ENCODE measurements at places on chromosomes 12 and 14. TPM values are rescaled to one million over a fixed set of nuclear protein-coding genes. Genes with fewer than 3 reads are reported as not detected.

DNA sequence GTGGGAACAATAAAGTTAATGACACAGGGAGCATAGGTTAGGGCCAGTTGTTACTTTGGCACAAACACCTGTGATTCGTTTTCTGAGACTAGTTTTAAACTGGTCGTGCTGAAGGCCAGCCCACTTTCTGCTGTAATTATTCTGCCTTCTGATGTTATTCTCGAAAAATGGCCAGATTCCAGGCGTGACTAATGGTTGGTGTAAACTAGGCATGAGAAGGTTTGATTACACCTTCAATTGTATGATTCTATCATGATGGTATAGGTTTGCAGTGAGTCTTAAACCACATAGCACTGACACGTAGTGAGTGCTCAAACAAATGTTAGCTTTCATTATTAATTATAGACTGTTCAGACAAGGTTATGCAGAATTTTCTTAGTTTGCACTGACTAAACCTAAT, 39.0 kb downstream of the CKB start:
- DNase-seq = peak; percentile 34

- DNase-seq = no peak
These were observed 3.9 kb upstream of the KRT6B start for GRCh38 chr12:52455821-52456220.

DNA sequence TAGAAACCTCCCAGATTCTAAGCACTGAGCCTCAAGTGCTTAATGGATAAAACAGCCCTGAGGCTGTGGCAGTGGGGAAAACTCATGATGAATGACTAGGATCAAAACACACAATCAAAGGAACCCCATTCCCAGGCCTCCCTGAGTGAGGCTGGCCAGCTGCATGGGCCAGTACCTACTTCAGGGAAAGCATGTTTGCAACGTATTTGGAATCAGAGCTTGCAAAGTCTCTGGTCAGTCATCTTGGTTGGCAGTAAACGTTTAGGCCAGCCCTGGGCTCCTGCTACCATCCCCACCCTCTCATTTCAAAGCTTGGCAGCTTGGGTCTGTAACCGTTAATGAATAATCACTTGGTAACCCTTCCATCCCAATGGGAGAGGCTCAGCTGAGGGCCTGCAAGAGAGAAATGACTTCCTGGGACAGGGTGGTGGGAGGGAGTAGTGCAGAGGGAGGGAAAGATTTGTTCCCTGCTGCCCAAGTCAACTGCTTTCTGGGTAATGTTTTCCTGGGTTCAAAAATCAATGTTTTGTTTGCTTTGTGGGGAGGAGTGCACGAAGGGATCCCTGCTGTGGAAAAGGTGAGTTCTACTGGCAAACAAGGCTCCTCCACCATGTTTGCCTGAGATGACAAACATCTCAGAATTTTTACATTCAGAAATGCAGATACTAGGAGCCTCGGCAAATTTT, 2.0 kb upstream of the RNASE8 start:
- no peak for DNase-seq

DNA sequence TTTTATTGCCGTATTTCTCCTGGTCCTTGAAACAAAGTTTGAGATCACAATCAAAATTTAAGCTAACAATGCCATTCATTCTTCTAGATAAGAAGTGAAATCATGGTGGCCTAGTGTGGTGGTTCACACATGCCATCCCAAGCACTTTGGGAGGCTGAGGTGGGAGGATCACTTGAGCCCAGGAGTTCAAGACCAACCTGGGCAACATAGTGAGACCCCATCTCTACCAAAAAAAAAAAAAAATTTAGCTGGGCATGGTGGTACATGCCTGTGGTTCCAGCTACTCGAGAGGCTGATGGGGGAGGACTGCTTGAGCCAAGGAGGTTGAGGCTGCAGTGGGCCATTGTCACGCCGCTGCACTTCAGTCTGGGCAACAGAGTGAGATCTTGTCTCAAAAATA, 24.2 kb downstream of the GDF11 start:
- no peak for DNase-seq

GRCh38 chr12:82378997-82379396, 20.7 kb downstream of the METTL25 start:
- no peak for DNase-seq

DNA sequence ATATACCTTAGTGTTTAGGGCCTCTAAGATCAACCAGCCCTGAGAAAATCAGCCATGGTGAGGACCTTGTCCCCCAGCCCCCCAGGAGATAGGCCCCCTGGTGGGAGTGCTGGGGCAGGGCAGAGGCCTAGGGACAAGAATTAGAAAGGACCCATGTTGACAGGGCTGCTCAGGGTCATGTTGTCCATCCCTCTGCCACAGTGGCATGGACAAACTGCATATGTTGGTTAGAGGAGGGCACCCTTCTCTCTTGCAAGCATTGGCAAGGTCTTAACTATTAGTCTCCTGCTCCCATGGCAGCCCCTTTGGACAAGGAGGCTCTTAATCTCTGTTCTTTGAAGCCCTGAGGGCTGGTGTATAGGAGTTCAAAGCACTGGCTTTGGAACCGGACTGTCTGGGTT, 755 bp upstream of the PTPN6 start:
- DNase-seq = no peak

DNA sequence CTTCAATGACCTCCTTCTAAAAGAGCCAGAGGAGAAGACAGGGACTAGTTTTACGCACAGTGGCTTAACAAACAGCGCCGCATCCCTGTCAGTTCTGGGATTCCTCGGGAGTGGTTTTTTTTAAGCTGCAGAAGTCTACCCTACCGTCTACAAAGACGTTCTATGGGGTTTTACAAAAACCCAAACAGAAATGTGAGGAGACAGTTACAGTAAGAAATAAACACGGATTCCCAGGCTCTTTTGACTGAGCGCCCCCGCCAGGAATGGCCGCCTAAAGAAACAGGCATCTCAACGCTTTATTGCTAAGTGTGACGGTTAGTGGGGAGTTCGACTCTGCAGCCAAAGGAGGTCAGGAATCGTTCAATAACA, 484 bp downstream of the ALKBH1 start:
- no peak for DNase-seq

DNA sequence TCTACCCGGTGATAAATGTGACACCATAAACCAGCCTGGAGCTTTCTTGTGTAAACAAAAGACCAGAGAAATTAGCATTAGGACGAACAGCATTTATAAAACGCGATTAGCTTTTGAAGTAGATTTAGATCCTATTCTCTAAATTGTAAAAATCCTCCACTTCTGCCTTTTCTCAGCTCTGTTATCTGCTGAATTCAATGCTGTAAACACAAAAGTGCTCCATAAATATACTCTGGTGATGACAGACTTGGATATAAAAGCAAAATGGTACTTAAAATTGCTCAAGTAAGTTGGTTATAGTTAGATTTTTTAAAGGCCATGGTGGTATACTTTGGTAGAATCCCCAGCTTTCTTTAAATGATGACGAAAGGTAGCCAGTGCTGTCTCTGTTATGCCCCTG, 114.6 kb upstream of the RMST start:
- no peak for DNase-seq

- DNase-seq = no peak
These were observed 250.5 kb downstream of the MED13L start for GRCh38 chr12:116026768-116027550.

GRCh38 chr14:59116984-59117415, 71.5 kb upstream of the DAAM1 start:
- DNase-seq = no peak

GRCh38 chr12:107525719-107526554, 159.7 kb upstream of the PWP1 start:
- no peak for DNase-seq

DNA sequence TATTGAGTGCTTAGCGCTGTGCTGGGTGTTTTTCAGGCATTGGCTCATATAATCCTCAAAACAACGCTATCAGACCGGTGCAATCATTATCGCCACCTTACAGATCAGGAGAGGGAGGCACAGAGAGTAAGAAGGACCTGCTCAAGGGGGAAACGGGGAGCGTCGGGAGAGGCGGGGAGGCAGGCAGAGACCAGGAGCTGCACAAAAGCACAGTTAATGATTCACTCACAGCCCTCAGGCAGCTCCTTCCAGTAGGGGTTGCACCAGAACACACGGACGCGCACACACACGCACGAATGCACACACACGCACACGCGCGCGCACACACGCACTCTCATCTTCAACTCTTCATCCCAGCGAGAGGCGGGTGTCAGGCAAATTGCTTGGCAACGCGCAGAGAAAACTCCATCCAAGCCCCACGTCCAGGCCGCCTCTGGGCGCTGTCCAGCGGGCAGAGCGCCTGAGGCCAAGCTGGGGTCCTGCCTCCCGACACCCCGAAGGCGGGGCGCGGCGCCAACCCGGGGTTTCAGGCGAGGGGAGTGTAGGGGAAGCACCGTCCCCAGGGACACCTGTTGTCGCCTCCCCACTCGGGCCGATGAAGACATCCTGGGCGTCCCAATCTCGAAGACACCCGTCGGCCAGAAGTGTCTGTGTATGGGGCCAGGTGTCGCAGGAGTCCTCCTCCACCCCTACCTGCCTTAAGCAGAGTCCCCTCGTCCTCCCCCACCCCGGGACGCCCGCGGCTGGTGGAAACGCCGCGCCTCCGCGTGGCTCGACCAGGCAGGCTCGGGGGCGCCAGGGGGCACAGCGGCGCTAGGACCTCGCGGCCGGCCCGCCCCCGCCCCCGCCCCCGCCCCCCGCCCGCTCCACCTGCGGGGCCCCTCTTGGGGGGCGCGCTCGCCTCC, 35.5 kb upstream of the STON2 start:
- DNase-seq = peak; percentile 91

GRCh38 chr12:84810611-84811010, 102.0 kb downstream of the SLC6A15 start:
- no peak for DNase-seq

GRCh38 chr12:76402259-76402658, 54.0 kb upstream of the BBS10 start:
- no peak for DNase-seq

DNA sequence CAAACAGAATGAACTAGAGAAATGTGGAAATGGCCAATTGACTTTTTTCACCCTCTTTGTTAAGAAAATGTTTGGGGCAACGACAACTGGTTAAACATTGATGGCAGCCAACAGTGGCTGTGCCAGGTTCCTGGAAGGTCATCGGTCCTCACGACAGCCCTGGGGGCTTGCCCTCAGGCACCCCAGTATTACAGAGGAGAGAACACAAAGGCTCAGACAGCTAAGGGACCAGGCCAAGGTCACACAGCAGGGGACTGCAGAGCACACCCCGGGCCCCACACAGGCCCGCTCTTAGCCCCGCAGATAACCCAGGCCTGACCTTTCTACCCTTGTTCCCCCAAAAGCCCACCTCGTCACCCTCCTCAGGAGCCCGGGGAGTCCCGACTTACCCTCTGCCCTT, 1.3 kb downstream of the TRPV4 start:
- no peak for DNase-seq

DNA sequence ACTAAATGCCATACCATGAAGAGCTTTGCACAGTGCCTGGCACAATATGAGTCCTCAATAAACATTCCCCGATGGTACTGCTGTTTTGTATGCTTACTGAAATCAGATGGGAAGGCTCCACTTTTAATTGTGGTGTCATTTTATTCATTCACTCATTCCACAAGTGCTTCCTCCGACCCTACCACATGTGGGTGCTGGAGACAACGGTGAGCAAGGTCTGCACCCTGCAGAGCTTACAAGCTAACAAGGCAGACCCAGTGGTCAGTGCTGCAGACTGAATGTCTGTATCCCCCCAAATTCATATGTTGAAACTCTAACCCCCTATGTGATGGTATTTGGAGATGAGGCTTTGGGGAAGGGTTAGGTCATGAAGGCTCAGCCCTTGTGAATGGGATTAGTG, 48.3 kb downstream of the RFX4 start:
- no peak for DNase-seq

GRCh38 chr12:89176676-89177075, 175.6 kb downstream of the DUSP6 start:
- no peak for DNase-seq

DNA sequence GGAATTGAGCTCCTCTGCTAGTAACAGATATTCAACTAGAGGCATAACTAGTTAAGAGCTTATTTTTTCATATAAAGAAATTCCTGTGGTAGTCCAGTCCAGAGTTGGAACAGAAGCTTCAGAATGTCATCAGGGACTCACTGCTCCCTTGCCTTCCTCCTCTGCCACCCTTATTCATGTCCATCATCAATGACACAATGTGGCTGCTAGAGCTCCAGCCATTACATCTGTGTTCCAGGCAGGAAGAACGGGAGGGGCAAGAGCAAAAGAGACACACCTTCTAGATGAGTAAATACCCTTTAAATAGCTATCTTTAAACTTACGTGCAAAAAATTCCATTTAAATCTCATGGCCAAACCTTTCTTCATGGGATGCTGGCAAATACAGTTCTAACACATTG, 47.3 kb upstream of the HMGA2 start:
- DNase-seq = no peak

DNA sequence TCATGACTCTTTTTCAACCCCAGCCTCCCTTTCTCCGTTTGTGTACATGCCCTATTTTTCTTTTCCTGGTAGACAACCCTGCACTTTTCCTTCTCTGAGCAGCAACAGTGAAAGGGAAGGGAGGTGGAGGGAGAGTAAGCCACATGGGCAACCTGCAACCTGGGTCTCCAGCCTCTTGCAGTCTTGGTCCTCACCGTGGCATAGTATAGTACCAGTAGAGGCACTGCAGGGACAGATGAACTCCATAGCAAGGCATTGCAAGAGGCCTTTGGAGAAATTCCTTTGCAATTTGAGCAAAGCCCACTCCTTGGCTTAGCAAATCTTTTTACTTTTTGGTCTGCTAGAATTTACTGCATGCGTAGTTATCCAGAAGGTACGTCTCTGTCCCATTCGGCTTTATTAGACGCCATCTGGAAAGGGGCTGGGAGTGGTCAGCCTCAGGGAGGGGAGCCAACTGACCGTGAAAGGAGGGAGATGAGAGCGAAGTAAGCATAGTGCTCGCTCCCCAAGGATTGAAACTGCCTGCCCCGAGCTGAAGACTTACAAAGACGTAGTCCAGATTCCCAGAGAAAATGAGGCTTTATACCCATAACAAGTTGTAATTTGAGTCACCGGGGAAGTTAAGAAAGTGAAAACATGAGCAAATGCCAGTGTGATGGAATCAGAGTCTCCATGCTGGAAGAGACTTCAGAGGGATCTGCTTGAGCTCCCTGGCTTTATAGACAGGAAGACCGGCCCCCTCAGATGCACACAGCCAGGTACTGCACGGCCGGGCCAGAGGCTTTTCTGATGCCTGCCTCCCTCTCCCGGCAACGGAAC, 332.0 kb downstream of the CACNA1C start:
- DNase-seq = peak; percentile 73

- no peak for DNase-seq
These were observed 30.7 kb downstream of the FRMD6 start for GRCh38 chr14:51682411-51682810.

Gene NGB
- not detected for polyA plus RNA-seq

Gene MSI1
- 0.80 TPM for polyA plus RNA-seq

Gene TAS2R8
- polyA plus RNA-seq = not detected

Gene NABP2
- polyA plus RNA-seq = 42.3 TPM

Gene DHRS2
- polyA plus RNA-seq = 2.4 TPM

Gene PTGER2
- polyA plus RNA-seq = 3.4 TPM

Gene HHIPL1
- polyA plus RNA-seq = 0.32 TPM

All from kidney (tissue), 22 donors.